ENCODE measurements at places on chromosomes 4 and X. TPM values are rescaled to one million over a fixed set of nuclear protein-coding genes. Genes with fewer than 3 reads are reported as not detected.

Gene PDZD4
- 24.8 TPM for total RNA-seq

Gene LRIT3
- not detected for total RNA-seq

Gene TCEAL2
- total RNA-seq, result 0.59 TPM

Gene ABCG2
- not detected for total RNA-seq

Gene POU4F2
- total RNA-seq, result not detected

Gene NUDT11
- 0.20 TPM for total RNA-seq

Gene MAGED4
- total RNA-seq, result 0.58 TPM

Gene PTPN13
- total RNA-seq, result 4.1 TPM

Gene GPRIN3
- total RNA-seq, result 46.4 TPM

Gene SLC6A14
- not detected for total RNA-seq

DNA sequence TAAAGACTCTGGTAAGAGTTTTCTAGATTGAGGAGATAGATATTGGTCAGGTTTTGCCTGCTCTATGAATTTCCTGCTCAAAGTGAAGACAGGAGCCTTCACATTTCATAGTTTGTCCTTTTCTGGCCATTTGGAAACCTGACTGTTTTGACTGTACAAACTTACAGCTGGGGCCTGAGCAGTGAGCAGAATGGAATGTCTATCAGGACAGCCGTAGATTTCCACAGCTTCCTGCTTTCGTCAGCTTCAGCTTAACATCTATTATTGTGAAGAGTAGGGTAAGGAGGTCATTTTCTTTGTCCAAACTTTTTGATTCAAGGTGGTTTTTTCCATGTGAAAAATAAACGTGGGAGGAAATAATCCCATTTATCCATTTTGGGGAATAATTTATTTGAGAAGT lies 124.3 kb upstream of the DIPK2B start:
- no peak for DNase-seq

DNA sequence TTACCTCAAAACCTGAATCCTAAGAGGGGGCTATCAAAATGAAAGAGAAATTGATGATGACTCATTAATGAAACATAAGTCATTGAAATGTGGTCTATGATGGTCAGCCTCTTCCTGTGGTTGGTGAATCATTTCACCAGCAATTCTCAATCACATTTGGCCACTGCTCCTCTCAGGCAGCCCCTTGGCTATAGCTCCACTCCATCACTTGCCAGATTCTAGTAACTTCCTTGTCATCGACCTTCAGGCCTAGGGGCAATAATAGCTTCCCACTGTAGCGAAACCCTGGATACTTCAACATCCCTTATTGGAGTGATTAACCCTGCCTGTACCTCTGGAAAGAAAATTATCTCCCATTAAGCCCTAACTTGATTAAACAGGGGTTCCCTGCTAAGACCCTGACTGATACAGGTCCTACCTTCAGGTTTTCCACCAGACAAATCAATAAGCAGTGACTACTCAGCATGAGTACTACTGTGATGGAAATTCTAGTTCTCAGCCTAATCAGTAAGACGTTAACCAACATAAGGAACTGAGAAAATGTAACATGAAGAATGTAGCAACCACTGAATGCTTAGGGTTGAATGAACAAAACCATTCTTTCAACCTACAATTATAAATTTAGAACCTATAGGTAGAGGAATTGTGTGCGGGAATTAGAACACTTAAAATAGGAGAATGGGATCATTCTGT lies 30.4 kb downstream of the ADH7 start:
- DNase-seq, result no peak

DNA sequence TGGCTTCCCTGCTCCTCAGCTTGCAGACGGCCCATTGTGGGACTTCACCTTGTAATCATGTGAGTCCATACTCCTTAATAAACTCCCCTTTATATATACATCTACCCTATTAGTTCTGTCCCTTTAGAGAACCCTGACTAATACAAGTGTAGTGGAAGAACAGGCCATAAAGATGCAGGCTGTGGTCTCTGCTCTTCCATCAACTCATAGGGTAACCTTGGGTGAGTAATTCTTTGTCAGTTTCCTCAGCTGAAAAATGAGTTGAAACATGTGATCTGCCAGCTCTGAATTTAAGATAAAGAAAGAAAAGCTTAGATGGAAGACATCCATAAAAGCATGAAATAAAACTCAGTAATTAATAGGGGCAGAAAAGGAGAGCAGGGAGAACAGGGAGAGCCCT lies 103.6 kb downstream of the ENOX2 start:
- no peak for DNase-seq

- DNase-seq, result no peak
Measured at GRCh38 chrX:106626789-106627188, 15.0 kb downstream of the RADX start.

- DNase-seq, result no peak
Measured at GRCh38 chr4:118322831-118323502, 29.8 kb downstream of the PRSS12 start.

GRCh38 chr4:24664956-24665355 lies 80.6 kb upstream of the DHX15 start:
- no peak for DNase-seq

DNA sequence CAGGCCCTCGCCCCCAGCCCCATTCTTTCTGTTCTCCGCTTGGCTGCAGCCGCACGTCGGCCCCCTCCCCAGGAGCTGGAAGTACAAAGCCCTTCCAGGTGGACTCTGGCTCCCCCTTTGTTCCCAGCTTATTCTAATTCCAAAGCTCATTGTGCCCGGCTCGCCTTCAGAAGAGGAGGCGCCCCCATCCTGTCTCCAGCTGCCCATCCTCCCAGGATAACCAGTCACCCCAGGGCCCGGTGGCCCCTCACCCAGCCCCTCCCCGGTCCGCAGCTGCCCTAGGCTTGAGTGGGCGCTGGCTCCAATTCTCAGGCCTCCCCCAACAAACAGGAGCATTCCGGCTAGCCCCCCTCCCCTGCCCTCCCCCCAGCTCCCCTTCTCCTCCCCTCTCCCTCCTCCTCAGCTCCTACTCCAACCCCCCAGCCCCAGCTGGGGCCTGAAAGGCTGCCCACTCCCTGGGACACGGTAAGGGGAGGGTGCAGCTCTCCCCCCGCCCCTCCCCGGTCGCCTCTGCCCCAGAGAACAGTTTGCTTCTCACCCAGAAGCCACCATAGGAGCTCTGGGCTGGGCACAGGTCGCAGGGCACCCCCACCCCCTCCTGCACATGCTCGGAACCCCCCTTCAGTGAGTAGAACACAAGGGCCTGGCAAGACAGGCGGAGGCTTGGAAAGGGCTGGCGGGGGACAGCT lies 3.1 kb upstream of the SLC6A8 start:
- DNase-seq, result no peak

DNA sequence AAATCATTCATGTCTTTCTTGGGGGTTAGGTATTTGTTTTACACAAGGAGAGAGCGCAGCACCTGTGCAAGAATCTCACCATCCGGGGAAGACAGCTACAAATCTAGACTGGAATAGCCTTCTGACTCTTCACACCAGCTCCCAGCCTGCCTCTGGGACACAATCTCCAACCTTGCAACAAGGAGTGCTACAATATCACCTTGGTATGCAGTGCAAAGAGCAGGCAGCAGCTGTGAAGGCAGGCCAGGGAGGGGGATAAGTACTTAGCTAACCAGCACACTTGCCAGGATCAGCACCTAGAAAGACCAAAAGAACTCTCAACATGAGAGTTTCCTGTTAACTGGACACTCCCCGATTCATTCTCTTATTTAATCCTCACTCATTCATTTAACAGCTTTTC lies 235.3 kb downstream of the AR start:
- DNase-seq, result no peak

DNA sequence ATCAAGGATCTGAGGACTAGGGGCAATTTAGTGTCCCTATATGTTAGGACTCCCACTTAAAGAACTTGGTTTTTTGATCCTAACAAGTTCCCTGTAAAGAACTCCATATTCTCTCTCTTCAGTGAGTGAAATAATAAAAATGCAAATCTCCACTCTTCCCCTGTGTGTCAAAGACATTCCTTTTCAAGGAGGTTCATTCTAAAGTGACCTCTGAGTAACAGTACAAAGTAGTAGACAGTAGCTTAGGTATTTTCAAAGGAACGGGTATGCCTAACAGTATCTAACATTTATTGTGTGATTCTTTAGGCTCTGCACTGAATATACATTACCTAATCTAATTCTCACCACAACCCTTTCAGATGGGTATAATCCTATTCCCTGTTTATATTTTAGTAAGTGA lies 58.4 kb upstream of the SCOC start:
- DNase-seq, result no peak

GRCh38 chr4:101198682-101199339 lies 148.5 kb downstream of the PPP3CA start:
- DNase-seq, result no peak

- no peak for DNase-seq
Measured at GRCh38 chr4:107714256-107714655, 5.8 kb downstream of the PAPSS1 start.

DNA sequence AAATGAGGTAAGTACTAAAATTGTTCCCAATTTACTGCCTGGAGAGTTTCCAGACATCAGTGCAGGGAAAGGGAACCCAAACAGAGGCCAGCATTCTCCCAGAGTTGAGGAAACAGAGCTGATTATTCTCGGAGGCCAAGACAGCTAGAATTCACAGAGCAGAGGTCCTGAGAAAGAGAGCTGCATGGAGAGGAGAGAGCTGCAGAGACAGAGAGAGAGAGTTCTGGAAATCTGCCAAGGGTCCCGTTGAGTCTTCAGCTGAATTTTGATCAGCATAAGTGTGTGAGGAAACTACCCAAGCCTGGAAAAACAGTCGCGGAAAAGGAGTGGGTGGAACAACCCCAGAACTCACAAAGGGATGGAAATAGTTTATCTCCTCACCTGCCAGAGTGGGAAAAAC lies 43.8 kb upstream of the GPR173 start:
- DNase-seq, result no peak

DNA sequence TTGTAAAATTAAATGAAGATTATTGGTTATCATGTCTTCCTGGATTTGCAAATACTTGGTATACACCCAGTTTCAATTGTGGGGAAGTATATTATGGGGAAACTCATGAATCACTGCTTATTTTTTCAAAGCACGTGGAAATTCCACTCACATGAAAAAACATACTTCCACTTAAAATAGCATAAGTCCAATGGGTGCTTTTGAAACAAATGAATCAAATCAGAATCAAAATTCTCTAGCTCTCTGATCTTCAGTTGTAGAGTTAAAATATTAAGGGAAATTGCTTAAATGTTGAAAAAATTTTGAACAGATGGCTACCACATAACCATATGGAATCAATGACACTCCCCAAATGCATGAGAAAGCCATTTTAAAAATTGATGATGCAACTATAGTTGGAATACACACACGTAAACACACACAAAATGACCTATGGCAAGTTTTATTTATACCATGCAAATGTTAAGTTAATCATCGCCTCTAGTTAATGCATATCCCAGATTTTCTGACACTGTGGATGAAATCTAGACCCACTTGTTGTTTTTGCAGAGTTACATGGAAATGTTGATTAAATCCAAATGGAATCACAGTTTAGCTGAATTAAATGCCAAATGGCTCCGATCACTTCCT lies 93.2 kb downstream of the ARSF start:
- no peak for DNase-seq

DNA sequence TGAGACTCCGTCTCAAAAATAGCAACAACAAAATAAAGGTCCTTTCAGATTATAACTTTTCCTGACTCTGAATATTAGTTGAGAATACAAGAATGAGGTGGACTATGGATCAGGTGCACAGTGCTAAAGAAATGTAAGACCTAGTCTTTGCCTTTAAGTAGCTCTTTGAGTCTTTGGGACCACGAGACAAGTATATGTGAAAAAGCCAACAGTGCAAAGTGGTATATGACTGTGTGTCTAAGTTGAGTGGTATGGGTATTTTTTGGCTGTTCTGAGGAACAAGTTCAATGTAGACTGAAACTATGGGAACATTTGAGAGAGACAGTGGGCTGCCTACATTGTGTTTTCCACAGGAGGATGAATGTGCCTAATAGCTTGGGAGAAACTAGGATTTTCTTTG lies 2.8 kb downstream of the GAB1 start:
- no peak for DNase-seq

DNA sequence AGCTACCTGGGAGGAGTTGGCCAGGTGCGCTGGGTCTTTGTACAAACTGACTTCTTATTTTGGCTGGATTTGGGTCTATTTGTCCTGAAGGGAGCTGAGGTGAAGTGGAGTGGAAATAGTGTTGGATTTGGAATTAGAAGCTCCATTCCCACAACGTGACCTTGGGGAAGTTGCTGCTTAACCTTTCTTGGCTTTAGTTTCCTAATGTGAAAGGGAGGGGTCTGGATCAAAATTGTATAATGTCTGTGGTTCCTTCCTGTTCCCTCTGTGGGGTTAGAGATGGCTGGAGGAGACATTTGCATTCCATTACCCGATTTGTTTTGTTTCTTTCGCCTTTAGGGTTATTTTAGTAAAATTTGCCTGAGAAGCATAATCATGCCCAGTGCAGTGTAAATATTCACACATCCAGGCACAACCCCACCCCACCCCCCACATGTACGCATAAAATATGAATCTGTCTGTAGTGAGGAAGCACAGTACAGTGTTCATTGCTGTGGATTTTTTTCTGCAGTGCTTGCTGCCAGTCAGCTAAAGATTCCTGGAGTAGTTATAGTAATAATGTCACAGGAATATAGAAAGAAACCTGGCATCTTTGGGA lies 21.5 kb downstream of the JADE1 start:
- no peak for DNase-seq

GRCh38 chr4:150119492-150119891 lies 41.2 kb downstream of the DCLK2 start:
- DNase-seq, result no peak

GRCh38 chr4:87895964-87896621 lies 63.3 kb downstream of the MEPE start:
- no peak for DNase-seq

GRCh38 chr4:40314951-40315350 lies 20.2 kb upstream of the CHRNA9 start:
- peak; percentile 48 for DNase-seq

DNA sequence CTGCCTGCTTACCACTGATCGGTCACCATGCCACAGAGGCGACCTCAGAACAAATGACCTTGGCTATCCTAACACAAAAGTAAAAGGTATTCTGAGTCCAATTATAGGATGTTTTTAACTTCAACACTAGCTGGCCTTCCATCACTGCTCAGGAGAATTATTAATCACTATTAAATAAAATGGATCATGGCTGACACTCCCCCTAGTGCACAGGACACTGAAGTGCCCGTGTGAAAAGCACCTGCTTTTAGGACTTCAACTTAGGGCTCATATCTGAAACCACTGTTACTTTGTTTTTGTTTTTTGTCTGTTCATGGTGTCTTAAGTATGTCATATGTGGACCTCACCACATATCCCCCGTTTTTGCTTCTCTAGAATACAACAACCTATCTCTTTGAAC lies 33.9 kb downstream of the STX18 start:
- no peak for DNase-seq

DNA sequence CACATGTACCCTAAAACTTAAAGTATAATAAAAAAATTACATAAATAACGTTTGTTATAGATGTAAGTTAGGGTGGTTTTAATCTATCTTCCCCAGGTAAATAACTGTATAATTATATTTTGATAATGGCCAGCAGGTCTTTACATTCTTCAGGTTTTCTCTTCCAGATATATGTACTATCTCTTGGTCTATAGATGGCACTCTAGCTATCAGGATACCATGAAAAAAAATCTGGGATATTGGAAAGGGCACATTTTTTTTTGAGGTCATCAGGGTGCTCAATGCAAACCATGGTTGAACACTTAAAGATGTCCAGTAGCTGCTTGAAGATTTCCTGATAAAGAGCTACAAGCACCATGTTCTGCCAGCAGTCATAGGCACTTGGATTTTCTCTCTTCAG lies 15.6 kb upstream of the ADH4 start:
- no peak for DNase-seq

Data from CD4-positive, alpha-beta T cell (primary cell).